ENCODE measurements at places on chromosomes 5 and 9. TPM values are rescaled to one million over a fixed set of nuclear protein-coding genes. Genes with fewer than 3 reads are reported as not detected.

DNA sequence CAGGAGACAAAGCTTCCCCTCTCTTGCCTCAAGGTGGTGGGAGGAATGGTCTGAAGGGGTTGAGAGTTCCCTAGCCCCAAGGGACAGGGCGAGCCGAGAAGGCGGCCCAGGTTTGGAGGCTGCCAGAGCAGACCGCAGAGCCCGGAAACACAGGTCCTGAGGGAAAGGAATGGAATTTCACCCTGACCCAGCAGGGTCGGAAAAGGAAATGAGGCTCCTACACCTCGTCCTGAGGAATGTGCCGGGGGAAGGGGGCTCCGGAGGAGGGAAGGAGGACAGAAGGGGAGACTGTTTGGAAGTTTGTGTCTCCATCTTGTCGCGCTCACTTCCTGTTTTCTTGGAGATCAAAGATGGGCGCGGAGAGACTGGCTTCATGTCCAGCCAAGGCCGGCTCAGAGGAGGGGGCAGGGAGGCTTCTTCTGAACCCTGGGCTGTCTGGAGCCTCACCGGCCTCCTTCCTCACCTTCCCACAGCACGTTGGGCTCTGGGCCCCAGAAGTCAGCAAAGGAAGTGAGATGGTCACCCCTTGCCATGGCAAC is 9.6 kb downstream of the ENG start:
- DNase-seq, result no peak

DNA sequence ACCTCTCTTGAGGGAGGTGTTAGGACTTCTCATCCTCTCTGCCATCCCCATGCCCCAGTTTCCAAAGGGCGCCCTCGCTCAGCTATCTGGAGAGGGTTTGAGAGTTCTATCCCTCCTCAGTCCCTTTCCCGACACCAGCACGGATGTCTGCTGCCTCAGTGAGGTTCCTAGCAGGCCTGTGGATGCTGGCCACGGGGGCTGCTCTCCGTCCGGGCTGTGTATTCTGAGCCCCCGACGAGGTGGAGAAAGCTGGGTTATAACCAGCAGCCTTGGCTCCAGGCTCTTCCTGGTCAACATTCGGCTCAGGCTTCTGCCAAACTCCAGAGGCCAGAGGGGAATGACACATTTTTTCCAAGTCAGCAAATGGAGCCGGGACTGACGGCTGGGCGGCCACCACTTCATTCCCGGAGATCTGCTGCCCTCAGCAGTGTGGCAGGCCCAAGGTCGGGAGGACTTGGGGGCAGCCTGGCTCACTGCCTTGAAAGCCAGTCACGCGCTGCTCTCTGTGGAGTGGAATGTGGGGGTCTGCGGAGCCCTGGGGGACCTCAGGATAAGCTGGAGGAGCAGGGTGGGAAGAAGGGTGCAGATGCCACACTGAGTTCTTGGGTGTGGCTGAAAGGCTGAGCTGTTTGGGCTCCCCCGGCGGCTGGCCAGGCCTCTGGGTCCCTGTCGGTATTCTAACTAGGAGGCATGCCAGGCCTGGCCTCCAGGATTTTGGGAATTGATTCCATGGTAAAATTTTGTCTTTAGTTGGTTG is 27.4 kb downstream of the PTPA start:
- DNase-seq, result no peak

DNA sequence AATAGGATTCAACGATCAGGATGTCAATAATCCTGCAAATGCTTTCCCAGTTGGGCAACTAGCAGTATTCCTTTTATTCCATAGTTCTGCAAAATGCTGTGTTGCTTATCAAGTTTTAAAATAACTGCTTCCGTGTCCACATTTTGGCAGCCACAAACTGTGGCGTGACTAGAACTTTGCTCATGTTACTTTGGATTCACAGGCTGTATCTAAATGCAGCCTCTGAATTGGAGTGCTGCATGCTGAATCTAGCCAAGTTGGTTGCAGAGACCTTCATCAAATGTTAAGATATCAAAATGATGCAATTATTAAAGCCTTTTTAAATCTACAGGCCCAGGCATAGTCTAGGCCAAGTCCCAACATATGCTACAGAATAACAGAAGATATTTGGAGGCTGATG is 249.2 kb downstream of the NR2F1-AS1 start:
- DNase-seq, result no peak

The INSL4 gene
- total RNA-seq, result not detected

GRCh38 chr9:132114102-132114707 is 34.5 kb upstream of the MED27 start:
- no peak for DNase-seq

DNA sequence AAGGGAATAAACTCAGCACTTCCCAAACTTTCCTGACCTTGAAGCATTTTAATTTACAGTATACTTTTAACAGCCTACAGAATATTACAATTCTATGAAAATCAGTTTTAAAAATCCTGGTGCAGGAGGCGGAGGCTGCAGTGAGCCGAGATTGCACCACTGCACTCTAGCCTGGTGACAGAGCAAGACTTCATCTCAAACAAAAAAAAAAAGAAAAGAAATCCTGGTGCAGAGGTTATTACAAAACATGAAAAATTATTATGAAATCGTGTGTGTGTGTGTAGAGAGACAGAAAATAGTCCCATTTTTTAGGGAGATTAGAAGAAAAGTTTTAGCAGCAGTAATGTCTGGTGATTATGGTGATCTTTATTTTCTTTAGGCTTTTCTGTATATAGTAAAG is 26.9 kb downstream of the GOLPH3 start:
- DNase-seq, result no peak

GRCh38 chr9:130112538-130113151 is 58.9 kb downstream of the GPR107 start:
- no peak for DNase-seq

The SPINK7 gene
- not detected for total RNA-seq
